Urothelium cell line (cell line): ENCODE measurements at places on chromosomes 6 and 20.
A peak's percentile ranks its signal among the peaks of the same experiment; 100 is the strongest.

- no peak for DNase-seq
Measured at GRCh38 chr20:6007094-6007528, 46.7 kb downstream of the LRRN4 start.

DNA sequence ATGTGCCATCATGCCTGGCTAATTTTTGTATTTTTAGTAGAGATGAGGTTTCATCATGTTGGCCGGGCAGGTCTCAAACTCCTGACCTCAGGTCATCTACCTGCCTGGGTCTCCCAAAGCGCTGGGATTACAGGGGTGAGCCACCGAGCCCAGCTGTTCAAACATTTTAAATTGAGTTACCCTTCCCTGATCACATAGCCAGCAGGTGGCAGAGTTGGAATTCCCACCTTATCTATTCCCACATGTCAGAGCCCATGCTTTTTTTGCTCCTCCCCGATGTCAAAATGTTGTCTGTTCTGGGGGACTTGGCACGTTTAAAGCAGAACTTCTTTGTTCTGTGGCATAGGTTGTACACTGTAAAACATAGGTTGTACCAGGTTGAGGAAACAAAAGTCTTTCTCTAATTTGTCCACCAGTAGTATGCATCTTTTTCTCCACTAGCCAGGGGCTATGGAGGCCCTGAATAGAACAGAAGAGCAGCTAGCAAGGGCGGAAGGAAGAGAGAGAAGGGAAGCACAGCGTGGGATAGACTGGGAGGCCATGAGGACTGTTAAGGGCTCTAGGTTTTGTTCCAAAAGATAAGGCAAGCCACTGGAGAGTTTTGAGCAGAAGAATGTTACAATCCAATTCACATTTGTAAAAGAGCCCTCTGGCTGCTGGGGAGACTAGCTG lies 7.3 kb upstream of the LBP start:
- no peak for DNase-seq

DNA sequence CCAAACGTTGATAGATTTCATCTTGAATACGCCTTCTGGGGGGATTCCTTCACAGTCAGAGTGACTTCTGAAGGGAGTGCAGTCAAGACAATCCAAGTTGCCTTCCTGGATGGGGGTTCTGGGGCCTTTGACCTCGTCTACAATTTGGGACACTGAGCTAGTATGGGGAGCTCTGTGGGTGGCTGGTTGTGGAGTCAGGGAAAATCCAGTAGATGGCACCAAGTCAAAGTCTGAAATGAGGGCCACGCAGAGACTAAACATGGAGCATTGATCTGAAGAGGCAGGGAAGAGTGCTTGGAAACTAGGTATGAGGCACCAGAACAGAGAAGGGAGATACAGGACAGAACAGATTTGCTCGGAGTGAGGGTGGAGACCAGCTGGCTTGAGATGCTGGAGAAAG lies 43.6 kb upstream of the CCN6 start:
- DNase-seq, result no peak

- no peak for DNase-seq
Measured at GRCh38 chr6:110296241-110297025, 61.7 kb downstream of the METTL24 start.

DNA sequence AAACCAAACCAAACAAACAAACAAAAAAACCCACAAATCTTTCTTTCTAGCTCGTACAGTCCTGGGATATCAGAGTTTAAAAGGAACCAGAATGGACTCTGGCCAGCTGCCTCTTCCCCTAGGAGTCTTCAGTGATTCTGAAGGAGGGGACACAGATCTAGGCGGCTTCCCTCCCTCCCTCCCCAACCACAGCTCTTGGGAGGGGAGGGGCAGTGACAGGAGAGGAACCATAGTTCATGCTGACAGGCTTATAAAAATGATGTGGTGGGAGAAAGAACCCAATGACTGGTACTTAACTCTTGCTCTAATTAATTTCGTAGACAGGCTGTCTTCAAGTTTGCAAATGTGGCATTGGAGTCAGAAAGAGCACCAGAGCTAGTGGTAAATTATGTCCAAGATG lies 56.0 kb downstream of the NPEPL1 start:
- no peak for DNase-seq

DNA sequence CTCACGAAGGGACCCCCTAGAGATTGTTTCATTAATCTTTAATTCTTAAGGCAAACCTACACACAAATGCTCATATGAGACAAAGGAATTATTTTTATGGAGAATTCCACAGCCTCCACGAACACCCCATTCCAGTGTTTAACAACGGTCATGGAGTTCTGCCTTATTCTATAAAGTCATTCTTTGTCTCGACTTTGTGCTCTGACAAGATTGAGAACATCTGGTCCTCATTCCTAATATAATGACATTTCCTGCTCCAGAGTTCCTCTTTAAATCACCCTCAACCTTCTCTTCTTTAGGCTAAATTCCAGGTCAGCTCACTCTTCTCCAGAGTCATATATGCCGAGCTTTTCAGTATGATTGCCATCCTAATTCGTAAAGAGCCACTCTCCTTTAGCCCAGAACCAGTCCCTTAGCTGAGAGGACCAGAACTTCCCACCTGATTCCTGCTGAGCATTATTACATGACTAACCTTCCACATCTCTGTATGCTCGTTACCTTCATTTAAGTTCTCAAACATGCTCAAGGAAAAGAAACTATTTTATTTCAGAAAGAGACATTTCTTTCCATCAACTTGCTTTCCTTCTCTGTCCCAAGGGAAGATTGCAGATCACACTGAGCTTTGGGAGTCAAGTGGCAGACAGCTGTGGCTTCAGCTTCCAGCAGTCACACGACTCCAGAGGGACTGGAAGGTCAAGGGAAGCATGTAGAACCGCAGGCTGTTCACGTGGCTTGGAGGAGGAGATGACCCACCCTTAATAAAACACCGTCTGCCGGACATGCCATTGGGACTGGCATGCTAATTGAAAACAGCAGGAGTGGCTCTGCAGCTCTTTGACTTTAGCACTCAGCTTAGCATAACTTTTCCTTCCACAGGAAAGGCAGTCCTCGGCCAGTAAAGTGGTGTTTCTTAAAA lies 467.1 kb upstream of the HSF2 start:
- DNase-seq, result peak; percentile 30

DNA sequence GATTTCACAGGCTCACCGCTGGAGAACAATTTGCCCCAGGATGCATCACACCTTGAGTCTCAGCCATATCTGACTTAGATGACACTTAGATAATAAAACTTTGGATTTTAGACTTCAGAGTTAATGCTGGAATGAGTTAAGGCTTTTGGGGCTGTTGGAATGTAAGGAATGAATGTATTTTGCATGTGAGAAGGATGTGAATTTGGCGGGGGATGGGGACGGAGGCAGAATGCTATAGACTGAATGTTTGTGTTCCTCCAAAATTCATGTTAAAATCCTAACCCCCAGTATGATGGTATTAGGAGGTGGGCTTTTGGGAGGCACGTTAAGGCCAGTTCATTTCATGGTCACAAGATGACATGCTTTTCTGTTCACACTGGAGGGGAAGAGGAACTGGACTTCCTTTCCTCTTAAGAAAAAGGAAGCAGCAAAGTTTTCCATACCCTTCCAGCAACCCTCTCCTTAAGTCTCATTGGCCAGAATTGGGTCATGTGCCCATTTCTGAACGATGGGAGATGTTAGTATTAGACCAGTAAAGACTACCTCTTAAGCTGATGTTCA lies 5.8 kb upstream of the SRXN1 start:
- DNase-seq, result no peak

GRCh38 chr20:49993301-49993751 lies 10.5 kb downstream of the SNAI1 start:
- DNase-seq, result no peak

DNA sequence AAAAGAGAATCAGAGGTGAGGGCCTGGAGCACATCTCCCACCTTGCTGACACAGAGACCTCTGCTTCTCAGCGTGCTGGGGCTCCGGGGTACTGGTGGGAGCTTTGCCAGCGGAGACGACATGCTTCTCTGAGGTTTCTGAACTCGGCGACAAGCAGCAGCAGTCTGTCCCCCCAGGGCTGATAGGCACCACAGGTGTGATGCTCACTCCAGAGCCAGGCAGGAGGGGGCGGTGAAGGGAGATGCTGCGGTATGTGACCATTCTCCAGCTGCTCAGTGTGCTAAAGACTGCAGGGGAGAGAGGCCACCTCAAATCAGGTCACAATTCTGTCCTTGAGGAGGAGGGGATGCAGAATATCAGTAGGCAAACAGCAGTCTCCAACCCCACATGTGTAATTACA lies 219.9 kb downstream of the ALDH8A1 start:
- DNase-seq, result no peak
